ENCODE measurements at places on chromosomes 6 and 20.

- no peak for DNase-seq
Measured at GRCh38 chr6:168309997-168310396, 9.6 kb downstream of the DACT2 start.

DNA sequence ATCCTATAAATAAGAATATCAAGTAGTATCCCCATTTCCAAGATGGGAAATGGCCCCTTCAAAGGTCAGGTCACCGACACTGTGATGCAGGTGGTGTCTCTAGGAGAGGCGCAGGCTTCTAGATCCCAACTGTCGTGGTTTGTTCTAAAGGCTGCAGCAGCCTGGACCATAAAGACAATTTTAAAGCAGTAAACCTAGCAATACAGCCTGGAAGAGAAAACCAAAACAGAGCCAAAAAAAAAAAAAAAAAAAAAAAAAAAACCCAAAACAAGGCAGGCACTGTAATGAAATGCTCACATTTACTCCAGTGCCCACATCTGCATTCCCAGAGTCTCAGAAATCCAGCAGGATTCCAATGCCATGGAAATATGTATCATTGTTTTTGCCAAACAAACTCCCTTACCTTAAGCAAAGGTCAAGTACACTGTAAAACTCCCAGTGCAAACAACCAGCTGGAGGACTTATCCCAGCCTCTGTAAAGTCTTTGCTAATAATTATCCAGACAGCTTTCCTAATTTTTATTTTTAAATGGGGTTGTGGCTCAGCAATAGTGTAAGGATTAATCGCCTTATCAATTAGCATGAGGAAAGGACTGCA lies 98.2 kb downstream of the PSMG4 start:
- no peak for DNase-seq

- DNase-seq: no peak
Measured at GRCh38 chr6:54014440-54014839, 96.8 kb upstream of the MLIP start.

DNA sequence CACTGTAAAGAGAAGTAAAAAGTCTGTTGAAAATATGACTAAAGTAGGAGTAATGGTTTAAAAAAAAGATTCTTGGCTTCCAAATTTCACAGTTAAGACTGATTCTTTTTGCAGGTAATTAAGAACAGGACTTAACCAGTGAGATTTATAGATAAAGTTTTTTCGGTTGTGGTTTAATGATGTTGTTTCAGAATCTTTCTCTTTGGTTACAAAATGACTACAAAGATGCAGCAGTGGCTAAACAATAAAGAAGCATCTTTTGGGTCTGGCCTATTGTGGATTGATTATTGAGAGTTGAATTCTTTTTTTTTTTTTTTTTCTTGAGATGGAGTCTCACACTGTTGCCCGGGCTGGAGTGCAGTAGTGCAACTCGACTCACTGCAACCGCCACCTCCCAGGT lies 109.7 kb downstream of the AKAP7 start:
- DNase-seq: no peak

DNA sequence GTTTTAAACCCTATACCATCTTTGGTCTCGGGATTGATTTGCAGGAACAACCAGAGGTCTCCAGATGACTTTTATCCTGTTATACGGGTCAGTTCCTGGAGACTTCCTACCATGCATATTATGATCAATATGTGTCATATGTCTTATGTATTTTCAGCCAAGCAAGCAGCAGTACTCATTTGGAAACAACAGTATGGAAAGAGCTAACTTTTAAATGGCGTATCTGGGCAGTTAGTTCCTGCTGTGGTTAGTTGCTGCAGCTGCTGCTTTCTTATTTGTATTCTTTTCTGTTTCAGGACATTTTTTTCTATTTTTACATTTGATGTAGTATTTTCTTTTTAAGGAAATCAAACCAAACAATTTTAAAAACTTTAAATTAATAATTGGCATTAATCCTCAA lies 207.5 kb downstream of the MANEA start:
- DNase-seq: no peak
